Caco-2 (cell line): ENCODE measurements at places on chromosomes 7 and 10. TPM values are rescaled to one million over a fixed set of nuclear protein-coding genes. Genes with fewer than 3 reads are reported as not detected.

NAT16 gene
- total RNA-seq: 0.19 TPM in 1 of 2 replicates, not detected in the other

DNA sequence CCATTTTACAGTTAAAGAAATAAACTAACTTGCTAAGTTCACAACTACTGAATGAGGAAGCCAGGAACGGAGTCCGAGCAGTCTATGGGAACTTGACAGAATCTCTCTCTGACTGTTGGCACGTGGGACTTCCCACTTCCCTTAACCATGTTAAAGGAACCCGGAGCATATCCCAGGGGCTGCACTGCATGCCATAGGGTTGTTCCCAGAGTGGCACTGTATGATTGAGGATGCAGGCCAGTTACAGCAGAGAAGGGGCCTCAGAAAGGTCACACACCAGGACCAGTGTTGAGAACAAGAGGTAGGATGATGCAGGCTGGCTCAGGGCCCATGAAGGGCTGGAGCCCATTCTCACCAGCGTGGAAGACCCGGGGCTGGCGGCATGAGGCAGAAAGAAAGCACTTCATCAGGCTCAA is 201.8 kb downstream of the NSUN6 start:
- no peak for DNase-seq

DNA sequence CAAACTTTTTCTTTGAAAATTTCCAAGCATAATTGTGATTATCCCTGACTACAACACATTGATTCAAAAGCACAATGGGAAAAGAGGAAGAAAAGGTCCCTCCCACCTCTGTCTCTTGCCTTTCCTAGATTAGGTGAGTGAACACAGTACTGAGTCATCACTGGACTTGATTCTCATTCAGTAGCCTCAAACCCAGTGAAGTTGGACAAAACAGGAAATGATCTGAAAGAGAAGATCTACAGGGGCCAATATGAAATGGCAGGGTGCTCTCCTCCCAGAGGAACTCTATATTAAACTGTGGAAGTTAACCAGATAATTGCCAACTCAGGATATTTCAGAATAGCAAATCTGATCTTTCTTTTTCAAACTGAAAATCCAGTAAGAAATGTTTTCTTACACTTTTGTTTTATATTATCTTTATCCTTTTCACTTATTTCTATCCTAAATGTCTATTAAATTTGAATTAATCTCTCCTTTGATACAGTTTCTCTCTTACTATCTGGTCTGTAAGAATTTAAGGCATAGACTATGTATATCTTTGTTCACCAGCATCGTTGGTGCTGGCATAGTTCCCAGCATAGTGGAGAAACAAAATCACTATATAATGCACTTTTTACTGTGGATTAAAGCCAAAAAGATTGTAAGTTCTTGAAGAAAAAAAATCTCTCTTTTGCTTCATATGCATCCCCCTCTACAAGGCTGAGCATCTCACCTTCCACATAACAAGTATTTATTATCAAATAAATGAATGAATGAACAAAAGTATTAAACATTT is 41.4 kb upstream of the IKZF1 start:
- no peak for DNase-seq

GRCh38 chr10:52308251-52309031 is 5.6 kb upstream of the DKK1 start:
- peak; percentile 91 for DNase-seq

DNA sequence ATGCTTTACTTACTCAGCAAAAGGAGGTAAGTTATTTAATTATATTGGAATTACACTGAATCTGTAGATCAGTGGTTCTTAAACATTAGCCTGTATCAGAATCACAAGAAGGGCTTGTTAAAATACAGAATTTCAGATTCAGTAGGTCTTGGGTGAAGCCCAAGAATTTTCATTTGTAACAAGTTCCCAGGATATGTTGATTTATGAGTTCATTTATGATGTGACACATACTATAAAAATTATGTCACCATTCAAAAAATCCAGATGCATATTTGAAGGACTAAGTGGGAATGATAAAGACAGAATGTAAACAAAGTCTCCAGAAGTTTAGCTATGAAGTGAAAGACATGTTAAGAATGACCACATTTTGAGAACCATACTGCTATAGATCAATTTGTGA is 52.3 kb downstream of the HECTD2 start:
- no peak for DNase-seq

DNA sequence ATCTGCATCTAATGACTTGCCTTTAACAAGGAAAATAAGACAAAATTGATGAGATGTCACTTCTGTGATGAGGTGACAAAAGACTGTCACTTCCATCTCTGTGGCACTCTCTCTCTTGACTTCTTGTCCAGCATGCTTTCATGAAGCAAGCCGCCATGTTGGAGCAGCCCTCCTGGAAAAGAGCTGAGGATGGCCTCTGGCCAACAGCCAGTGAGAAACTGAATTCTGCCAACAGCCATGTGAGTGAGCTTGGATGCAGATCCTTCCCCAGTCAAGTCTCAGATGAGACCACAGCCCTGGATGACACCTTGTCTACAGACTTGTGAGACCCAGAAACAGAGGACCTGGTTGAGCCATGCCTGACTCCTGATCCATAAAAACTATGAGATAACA is 412.6 kb upstream of the SHH start:
- DNase-seq: no peak

DNA sequence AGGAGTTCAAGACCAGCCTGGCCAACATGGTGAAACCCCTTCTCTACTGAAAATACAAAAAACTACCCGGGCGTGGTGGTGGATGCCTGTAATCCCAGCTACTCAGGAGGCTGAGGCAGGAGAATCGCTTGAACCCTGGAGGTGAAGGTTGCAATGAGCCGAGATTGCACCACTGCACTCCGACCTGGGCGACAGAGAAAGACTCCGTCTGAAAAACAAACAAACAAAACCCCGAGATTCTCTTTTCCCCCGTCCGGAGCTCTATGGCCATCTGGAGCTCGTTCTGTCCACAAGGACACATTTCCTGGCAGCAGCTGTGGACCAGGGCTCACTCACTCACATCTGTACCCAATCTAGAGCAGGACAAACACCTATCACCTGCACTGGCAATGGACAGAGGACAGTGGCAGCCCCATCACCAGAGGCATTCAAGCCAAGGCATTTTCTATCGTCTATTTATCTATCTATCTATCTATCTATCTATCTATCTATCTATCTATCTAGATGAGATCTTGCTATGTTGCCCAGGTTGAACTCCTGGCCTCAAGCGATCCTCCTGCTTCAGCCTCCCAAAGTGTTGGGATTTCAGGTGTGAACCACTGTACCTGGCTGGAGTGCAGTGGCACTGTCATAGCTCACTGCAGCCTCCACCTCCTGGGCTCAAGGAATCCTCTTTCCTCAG is 167.1 kb upstream of the TNRC18 start:
- no peak for DNase-seq

SLC29A4 gene
- 34.6 and 38.4 TPM in 2 replicates for total RNA-seq

GRCh38 chr10:104002911-104003310 is 36.0 kb downstream of the SLK start:
- DNase-seq: no peak

DNA sequence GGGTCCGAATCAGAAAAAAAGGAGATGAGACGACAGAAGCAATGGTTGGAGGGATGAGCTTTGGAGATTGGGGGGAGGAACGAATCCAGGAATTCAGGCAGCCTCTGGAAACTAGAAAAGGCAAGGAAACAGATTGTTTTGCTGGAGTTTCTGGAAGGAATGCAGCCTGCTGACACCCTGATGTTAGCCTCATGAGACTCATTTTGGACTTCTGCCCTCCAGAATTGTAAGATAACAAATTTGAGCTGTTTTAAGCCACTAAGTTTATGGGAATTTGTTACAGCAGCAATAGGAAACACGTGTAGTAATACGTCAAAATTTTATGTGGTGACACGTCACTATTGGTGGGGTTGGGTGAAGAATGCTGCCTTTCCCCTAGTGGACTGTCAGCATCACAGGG is 25.6 kb upstream of the NPS start:
- no peak for DNase-seq

DNA sequence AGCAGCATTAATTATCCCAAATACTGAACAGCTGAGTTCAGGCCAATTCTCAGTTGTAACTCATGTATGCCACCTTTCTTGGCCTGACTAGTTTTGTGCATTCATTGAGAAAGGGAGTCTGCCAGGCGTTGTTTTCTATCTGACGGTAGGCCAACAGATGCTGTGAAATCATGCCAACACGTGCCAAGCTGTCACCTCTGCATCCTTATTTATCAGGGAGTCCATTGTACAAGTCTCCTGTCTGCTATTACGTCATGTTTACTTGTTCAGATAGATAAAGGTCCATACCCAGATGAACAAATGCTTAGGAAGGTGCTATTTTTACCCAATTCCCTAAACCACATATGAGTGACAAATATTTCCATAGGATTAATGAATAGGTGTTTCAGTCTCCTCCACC is 127.2 kb upstream of the CDK6 start:
- no peak for DNase-seq

GRCh38 chr10:106765928-106766327 is 398.6 kb downstream of the SORCS1 start:
- no peak for DNase-seq

DNA sequence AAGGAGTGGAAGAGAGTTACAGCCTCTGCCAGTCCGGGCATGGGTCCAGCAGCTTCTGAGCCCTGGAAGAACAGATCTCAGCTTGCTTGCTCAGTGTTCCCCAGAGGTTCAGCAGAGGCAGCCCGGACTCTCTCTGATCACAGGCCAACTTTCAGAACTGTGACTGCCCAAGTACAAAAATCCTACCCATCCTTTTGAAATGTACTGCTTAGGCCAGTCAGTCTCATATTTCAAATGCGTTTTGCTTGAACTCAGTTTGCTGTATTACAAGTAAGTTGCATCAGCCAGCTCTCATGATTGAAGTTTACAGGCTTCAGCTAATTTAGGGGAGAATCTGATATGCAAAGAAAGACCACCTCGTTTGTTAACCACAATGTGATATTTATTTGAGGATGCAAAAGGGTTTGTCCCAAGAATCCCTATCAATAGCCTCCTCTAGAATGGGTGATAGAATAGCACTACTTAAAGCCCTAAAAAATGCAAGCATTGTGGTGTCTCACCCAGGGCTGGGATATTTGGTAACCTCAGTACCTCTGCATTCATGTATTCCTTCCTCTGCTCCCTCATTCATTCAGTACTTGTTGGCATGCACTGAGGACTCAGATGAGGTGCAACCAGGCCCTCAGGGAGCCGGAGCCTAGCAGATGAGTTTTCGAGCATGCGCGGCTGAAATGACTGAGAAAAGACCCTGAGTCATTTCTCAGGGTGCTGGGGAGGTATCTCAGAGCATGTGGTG is 7.0 kb downstream of the AIMP2 start:
- DNase-seq: no peak

DNA sequence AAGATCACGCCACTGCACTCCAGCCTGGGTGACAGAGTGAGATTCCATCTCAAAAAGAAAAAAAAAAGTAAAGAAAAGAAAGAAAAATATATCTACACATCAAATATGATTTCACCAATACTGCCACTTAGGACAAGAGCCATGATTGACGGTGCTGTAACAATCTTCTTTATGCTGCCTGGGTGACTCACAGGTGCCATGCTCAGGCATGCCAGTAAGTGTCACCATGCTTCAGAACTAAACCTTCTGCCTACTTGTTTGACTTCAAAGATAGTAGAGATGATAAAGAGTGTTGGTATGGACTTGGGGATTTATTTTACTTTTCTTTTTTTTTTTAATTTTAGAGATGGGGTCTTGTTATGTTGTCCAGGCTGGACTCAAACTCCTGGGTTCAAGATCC is 33.6 kb upstream of the DNMBP start:
- DNase-seq: no peak

SPRN gene
- total RNA-seq: not detected in 2 replicates

DNA sequence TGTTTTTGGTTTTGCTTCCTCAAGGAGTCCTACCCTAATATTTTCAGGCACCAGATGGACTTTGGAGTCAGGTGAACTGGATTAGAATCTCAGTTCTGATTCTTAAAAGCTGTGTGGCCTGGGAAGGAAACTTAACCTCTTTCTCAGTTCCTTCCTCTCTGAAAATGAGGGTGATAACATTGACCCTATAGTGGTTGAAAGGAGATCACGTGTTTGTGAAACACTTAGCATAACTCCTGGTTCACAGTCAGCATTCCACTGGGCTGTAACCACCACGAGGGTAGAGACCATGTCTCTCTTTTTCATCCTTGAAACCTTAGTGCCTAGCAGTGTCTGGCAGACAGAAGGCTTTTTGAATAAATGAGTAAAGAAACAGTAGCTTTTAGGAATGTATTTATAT is 16.7 kb downstream of the LSMEM1 start:
- DNase-seq: no peak

PRR15 gene
- total RNA-seq: 22.6 and 28.9 TPM in 2 replicates

DNA sequence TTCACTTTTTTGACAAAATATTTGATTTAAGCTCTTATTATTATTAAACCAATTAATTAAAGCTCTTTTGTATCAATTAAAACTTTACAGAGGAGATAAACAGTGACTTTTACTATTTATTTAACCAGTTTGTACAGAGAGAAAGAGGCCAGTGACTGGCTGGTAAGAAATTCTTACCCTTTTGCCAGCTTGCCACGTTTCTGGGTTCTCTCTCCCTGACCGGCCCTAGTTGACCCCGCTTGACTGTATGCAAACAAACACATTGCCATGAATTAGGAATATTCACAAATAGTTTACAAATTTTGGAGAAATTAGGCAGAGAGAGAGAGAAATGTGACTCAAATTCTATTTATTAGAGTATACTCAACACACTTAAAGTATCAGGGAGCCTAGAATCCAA is 36.2 kb downstream of the NPVF start:
- DNase-seq: no peak

OPALIN gene
- total RNA-seq: not detected in 2 replicates

DNA sequence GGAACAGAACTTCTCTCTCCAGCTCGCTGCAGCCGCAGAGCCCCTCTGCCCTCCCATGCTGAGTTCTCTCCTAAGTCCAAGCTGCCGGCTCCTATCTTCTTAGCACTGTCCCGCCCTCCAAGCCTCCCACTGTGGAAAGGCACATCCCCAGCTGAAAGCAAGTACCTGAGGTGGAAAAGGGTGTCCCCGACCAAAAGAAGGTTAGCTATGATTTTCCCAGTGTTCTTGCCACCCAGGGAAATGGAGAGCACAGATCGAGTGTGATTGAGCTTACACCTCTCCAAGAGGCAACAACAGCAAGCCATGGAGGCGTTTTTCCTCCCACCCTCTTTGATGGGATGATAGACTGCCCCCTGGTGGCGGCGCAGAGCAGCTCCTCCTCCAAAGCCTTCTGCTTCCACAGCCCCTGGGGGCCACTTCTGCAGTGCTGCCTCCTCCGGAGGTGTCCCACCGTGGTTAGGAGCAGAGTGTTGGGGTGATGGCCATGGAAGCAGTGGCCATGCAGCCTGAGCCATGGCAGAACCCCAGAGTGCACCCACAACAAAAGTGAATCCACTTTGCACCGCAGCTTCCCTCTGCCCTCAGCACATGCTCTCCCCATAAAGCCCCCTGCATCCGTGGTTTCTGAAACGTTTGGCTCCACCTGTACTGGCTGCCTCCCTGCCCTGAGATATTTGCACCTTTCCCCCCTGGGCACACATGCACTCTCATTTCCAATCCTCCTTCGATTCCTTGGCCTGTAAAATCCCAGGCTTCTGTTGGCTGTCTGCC is 143.1 kb upstream of the STK17A start:
- DNase-seq: peak; percentile 57

GRCh38 chr7:47721670-47722069 is 139.8 kb upstream of the TNS3 start:
- DNase-seq: no peak

DLX5 gene
- total RNA-seq: 0.30 TPM in 1 of 2 replicates, not detected in the other

MOGAT3 gene
- total RNA-seq: 6.3 and 8.1 TPM in 2 replicates

CPN1 gene
- 24.3 and 24.9 TPM in 2 replicates for total RNA-seq

GRCh38 chr7:23000597-23001360 is 13.2 kb downstream of the HYCC1 start:
- DNase-seq: no peak

GRCh38 chr7:18163091-18163490 is 135.4 kb upstream of the PRPS1L1 start:
- no peak for DNase-seq

APBB1IP gene
- total RNA-seq: 0.14 and 0.16 TPM in 2 replicates

SVIL gene
- 54.4 and 70.1 TPM in 2 replicates for total RNA-seq
